Cortex of kidney (tissue), 1 donor: ENCODE measurements at places on chromosomes 4 and X.

DNA sequence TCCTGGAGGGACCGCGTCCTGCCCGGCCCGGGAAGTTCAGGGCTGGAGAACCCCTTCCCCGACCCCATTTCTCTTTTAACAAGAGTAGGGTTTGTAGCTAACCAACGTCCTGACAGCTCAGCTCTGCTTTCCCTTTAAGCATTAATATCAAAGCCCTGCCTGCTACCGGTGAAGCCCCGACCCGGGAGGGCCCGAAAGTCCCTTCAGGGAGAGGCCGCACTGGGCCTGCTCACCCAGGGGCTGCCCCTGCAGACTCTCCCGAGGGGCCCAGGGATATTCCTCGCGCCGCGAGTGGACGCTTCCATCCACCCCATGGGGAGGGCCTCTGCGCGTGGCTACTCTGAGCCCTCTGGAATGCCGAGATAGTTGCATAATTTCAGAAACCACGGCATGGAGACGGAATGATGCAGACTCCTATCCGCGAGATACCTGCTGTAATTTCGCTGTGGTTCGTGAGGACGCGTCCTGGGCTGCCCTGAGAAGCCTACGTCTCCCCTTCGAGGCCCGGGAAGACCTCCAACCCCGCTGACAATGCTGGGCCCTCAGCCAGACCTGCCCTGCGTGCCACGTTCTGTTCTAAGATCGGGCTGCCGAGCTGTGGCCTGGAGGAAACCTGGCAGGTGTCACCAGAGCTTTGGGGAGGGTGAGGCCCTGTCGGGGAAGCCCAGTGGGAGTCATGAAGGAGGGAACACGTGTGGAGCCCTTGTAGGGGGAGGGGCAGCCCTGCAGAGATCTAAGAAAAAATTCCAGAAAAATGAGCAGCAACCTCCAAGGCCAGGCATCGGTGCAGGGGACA is 999 bp upstream of the CTBP1 start:
- no peak for DNase-seq

DNA sequence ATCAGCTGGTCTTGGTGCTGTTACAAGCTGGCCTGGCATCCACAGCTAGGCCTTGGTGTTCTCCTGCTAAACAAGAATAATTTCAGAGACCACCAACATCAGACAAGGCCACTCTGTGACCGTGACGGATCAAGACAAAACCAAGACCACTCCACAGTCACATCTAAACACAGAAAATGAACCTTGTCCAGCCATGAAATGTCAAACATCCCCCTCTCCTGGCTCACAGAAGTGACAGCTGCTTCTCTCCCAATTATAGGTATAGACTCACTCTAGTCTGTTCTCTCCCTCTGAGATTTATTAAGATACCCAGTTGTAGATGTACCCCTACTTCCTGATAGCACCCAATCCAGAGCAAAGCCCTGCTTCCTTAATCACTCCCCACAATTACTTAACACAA is 40.4 kb downstream of the EFHC2 start:
- no peak for DNase-seq

GRCh38 chr4:30962939-30963338 is 242.8 kb downstream of the PCDH7 start:
- no peak for DNase-seq

GRCh38 chr4:38343608-38344007 is 320.4 kb upstream of the KLF3 start:
- DNase-seq, result no peak
